ENCODE measurements at places on chromosomes 5 and 9.

GRCh38 chr5:125411744-125412560, 665.5 kb upstream of the ZNF608 start:
- no peak for DNase-seq

DNA sequence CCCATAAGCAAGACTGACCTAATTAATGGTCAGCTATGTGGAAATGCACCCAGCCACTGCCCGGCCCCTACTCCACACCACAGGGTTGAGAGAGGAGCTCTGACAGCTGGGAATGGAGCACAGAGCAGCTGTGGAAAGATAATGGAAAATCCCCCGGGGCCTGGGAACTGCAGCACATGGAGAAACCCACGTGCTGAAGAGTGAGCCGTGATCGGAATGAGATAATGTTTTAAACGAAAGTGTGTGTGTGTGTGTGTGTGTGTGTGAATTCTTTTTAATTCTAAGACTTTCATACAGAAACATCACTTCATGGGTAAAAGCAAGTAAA, 13.1 kb upstream of the SLC12A7 start:
- DNase-seq: no peak

GRCh38 chr5:103546858-103547257, 15.7 kb downstream of the NUDT12 start:
- no peak for DNase-seq

- no peak for DNase-seq
These were observed 260.9 kb downstream of the EBF1 start for GRCh38 chr5:158838781-158839180.

DNA sequence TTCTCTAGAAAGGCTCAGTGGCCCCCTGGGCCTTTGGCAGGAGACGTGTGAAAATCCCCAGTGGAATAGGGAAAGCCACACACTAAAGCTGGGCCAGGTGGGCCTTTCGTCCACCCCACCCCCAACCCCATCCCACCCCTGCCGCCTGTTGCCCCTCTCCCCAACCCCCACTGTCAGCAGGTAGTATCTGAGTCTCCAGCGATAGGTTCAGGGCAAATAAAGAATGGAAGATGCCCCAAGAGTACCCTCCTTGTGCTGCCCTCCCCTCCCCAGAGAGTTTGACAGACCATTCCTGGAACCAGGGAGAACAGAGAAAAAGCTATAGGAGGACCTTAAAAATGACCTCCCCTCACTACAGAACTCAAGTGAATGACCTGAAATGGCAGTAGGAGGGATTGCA, 36.7 kb upstream of the UBE2D2 start:
- DNase-seq: no peak

- DNase-seq: no peak
These were observed 23.3 kb upstream of the UGT3A2 start for GRCh38 chr5:36089989-36090388.

All from activated T-helper 1 cell treated with Interleukin-2 at 50 U/mL for 16 hours (primary cell).